ENCODE measurements at places on chromosomes 3 and 15.

GRCh38 chr15:56295433-56295832, 51.8 kb upstream of the RFX7 start:
- DNase-seq = no peak

DNA sequence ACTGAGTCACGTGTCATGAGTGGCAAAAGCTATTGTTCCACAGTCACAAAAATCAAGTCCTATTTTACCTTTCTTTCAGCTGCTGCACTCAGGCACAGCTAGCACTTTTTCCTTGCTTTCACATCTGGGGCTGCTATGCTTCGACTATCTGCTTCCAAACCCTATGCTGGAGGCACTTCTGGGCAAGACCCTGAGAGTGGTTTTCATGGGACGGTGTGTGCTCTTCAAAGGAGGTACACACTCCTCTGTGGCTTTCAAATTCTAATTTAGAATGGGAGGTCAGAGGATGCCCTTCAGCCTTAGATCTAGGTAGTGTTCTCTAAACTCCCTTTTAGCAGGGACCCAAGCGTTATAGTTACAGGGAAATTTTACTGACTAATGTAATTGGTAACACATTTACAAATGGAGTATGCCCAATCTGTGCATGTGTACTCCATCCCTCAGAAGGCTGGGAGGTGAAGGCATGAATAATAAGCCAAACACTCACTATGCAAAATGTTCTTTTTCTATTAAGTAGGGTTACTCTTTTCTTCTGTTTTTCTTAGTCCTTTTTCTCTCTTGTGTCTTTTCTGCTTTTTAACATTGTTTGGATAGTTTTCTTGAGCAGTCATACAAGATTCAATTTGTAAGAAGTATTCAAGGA, 188.3 kb downstream of the LSAMP start:
- no peak for DNase-seq

DNA sequence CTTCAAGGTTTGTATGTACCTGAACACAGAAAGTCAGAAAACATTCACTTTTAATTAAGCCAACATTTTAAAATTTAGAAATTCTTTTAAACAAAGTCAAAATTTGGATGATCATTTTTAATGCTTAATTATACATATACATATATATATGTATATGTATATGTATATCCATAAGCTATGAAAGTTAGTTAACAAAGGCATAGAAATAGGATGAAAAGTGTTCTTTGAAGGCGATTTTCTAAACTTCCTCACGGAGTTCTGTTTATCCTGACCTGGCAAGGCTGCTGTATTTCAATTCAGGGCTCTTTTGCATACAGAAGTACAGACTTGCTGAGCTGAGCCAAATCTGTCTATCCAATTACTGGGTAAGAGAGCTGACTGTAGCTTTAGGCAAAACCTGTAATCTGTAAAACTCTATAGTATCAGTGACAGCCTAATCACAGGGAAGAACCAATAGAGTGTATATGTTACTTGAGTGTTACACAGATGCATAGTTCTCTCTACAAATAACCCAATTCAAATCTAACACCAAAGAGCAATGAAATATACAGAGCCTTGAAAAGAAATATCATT, 32.1 kb upstream of the THRB start:
- DNase-seq = no peak

- no peak for DNase-seq
Observed at GRCh38 chr3:31053299-31053698, 158.8 kb upstream of the GADL1 start.

- DNase-seq = no peak
Observed at GRCh38 chr3:119343719-119344118, 49.5 kb downstream of the ARHGAP31 start.
